Diencephalon (tissue), 1 donor: ENCODE measurements at places on chromosomes 3 and 15. TPM values are rescaled to one million over a fixed set of nuclear protein-coding genes. Genes with fewer than 3 reads are reported as not detected.

FANCD2OS gene
- not detected for total RNA-seq

SLC35G2 gene
- total RNA-seq, result 33.0 TPM

PATL2 gene
- total RNA-seq, result not detected

FGF12 gene
- total RNA-seq, result 118 TPM

RTP3 gene
- total RNA-seq, result not detected
